ENCODE measurements at places on chromosomes 6 and 20.

DNA sequence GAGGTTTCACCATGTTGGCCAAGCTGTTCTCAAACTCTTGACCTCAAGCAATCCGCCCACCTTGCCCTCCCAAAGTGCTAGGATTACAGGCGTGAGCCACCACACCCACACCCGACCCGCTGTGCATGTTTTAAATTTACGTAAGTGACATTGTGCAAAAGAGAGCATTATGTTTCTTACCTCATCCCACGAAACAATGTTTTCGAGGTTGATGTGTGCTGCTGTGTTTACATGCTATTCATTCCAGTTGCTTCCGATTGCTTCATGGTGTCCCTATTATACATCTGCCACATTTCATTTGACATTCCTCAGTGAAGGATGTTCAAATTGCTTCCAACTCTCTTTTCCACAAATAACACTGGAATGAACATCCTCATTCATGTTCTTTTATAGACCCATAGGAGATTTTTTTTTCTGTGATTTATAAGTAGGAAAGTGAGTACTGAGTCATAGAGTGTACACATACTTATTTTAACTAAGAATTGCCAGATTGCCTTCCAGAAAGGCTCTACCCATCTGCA lies 403.9 kb upstream of the JARID2 start:
- DNase-seq: no peak

GRCh38 chr6:100372326-100373091 lies 92.2 kb downstream of the SIM1 start:
- DNase-seq: no peak

DNA sequence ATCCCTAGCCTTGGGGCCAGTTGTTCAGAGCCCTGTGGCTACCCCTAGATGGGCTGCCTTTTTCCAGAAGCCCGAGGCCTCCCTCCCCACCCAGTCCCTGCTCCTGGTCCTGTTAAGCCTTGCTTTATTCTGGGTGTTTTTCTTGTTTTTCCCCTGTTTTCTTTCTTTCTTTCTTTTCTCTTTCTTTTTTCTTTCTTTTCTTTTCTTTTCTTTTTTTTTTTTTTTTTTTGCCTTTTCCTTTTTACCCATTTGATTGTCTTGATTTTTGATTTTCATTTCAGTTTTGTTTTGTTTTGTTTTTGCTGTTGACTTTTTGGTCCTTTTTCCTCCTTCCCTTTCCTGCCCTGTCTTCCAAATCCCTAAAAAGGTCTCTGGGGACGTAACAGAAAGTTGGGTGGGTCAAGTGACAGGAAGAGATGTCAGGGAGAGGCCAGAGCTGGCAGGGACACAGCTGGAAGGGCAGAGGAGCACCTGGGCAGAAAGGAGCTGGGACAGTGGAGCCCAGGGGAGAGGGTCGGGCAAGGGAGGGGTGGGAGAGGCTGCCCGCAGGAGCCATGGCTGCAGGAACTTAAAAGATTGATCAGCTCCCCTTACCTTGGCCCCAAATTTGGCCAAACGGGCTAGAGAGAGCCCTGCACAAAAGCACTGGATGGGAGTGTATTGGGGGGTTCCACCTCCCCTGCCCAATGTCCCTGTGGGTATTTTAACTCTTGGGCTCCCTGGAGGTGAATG lies 27.6 kb downstream of the MYH7B start:
- DNase-seq: no peak

DNA sequence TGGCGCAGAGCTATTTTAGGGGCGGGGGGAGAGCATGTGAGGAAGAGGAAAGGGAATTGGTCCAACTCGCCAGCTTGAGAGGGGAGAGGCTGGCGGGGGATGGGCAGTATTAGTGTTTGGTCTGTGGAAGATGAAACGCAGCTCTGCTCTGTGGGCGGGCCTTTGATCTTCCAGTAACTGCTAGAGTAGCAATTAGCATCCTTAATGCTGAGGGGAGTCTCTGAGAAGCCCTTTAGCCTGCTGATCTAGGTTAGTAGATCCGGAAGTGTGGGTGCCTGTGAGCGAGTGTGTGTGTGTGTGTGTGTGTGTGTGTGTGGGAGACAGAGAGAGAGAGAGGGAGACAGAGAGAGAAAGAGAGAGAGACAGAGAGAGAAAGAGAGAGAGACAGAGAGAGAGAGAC lies 117.2 kb upstream of the BACH2 start:
- DNase-seq: no peak

DNA sequence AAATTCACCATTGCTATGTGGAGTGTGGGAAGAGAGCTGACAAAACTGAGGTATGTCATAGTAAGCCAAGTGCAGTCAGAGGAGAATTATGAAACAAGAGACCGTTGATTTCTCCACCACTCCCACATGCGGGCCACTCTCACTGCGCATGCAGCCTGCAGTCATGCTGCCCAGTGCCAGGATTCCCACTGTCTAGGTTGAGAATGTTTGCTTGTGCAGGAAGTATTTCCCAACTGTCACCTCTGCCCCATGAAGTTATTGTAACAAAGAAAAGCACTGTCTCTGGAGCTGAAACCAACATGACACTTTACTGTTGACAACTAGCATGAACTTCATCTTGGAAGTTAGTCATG lies 18.7 kb upstream of the SFT2D1 start:
- no peak for DNase-seq

DNA sequence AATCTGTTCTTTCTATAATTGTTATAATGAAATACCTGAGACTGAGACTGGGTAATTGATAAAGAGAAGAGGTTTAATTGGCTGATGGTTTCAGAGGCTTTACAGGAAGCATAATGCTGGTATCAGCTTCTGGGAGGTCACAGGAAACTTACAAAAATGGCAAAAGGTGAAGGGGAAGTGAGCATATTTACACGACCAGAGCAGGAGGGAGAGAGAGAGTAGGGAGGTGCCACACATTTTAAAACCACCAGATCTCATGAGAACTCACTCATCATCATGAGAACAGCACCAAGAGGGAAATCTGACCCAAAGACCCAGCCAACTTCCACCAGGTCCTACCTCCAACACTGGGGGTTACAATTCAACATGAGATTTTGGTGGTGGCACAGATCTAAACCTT lies 2.6 kb upstream of the SIRPB1 start:
- no peak for DNase-seq

DNA sequence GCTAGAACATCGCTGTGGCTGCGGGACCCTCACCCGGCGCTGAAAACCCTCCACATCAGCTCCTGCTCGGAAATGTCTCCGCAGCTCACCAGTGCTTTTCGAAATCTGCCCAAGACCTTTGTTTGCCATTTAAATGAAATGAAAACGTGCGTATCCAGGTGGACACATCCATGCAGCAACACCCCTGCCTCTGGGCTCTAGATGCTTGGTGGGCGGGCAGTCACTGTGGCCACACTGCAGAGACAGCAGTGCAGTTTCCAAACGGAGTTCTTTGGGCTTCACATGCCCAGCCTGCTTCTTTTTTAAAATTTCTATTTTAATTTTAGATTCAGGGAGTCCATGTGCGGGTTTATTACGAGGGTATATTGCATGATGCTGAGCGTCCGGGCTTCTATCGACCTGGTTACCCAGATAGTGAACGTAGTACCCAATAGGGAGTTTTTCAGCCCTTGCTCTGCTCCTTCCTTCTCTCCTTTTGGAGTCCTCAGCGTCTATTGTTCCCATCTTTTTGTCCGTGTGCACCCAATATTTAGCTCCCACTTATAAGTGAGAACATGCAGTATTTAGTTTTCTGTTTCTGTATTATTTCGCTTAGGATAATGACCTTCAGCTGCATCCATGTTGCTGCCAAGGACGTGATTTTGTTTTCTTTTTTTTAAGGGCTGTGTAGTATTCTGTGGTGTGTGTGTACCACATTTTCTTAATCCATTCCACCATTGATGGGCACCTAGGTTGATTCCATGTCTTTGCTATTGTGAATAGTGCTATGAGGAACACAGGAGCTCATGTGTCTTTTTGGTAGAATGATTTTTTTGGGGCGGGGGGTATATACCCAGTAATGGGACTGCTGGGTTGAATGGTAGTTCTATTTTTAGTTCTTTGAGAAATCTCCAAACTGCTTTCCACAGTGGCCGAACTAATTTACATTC lies 4.8 kb upstream of the TUBB2B start:
- DNase-seq: no peak

DNA sequence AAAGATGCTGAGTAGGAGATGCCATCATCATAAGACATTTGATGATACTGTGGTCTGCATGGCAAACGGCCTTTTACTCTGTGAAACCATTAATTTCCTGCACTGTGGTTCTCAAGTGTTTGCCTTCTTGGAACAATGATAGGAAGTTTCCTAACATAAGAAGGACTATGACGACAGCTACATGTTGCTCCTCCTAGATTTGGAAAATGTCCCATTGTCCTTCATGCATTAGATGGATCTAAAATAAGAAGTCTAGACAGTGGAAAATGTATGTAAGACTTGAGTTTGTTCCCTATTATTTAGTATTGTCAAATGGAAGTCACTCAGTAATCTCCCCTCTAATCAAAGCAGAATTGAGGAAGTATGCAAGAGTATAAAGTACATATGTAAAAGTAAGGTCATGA lies 98.5 kb upstream of the TMEM170B start:
- no peak for DNase-seq

- DNase-seq: no peak
Measured at GRCh38 chr6:13725570-13725969, 13.9 kb upstream of the RANBP9 start.

- DNase-seq: no peak
Measured at GRCh38 chr6:52176550-52176949, 9.6 kb upstream of the IL17A start.

GRCh38 chr20:46252352-46253091 lies 55.8 kb downstream of the CDH22 start:
- no peak for DNase-seq

DNA sequence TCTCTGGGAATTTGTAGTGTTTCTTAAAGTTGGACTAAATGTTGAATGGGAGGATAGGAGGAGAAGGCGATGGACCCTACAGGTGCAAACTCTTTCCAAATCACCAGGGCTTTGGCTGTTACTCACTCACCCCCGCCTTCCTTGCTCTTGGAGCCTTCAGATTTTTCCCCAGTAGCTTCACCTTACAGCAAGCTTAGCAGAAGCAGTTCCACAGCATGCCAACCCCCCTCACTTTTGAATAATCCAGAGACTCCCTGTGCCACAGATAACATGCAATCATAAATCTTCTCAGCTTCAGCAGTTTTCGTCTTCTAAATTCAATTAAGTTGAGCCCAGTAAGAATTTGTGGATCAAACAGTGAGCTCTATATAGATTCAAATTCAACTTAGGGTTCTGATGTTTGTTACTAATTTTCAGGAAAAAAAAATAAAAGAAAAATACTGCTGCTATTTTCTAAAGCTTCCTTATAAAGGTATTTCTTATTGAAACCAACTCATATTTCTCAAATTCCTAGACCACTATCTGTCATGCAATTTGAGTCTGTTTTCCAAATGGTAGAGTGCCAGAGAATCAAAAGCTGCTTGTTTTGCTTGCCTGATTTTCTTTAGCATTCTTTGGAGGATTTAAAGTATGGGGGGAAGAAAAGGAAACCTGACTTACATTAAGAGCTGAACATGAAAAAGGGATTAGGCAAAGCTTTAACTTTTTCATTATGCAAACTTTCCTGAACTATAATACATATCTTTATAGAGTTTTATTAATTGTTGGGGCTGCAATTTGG lies 166.4 kb downstream of the EYA4 start:
- DNase-seq: no peak

DNA sequence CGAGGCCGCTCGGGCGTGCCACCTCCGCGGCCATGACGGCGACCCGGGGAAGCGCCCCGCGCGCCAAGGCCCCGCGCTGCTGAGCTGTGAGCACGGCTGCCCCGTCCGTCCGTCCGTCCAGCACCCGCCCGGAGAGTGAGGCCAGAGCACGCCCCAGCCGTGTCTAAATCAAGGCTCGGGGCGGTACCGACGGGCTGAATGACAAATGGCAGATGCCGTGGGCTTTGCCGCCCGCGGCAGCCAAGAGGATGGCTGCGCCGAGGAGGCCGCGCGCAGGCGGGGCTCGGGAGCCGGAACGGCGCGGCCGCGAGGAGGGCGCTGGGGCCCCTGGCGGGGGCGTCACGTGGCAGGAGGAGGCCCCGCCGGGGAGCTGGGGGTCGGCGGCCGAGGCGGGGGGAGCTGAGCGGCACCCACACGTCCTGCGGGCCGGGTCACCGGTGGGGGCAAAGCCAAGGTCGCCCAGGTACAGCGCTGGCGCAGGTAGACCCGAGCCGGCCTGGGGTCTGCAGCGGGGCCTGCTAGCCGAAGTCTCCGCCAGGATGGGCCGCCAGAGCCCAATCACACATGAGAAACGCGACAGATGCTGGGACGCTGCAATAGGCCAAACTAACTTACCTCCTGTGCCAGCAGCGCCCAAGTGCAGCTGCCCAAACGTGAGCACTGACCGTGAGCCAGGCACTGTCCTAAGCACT lies at the start of gene PLAGL1:
Gene PLAGL1, minus strand, starts transcription at position 140 of the 692 bp plus-strand sequence. CDS start 60,123 bp downstream, outside the sequence.
- DNase-seq: peak; percentile 60

Data from erythroblast (primary cell).